Naive B cell (primary cell): ENCODE measurements at places on chromosomes 1 and 21.

DNA sequence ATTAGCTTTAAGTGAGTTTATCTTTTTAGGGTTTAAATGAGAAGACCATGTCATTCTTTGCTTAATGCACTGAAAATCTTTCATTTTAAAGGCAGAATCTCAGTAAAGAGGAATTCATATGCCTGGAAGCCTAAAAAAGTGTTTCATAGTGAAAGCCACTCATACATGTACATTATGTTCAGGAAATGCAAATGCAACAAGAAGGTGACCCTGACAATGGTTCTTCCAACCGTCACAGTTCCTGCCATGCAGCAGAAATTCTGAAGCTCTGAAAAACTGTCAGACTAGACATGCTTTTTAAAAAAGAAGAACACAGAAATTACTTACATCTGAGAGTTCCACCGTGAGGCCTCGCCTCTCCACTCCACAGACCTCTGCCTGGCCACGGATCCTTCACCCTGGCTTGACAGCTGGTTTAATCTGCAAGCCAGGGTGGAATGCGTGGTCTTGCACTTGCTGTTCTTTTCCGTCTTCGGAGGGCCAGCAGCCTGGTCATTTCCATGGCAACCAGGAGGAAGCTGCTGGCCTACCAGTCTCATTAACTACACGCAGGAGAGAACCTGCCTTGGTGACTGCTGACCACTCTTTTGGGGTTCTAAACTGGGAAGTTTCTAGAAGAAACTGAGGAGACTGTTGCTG is 41.8 kb upstream of the PAXBP1 start:
- DNase-seq = no peak

GRCh38 chr21:28089599-28090441 is 902.9 kb downstream of the LTN1 start:
- no peak for DNase-seq

- no peak for DNase-seq
These were observed 47.6 kb downstream of the IER5 start for GRCh38 chr1:181135815-181136737.

DNA sequence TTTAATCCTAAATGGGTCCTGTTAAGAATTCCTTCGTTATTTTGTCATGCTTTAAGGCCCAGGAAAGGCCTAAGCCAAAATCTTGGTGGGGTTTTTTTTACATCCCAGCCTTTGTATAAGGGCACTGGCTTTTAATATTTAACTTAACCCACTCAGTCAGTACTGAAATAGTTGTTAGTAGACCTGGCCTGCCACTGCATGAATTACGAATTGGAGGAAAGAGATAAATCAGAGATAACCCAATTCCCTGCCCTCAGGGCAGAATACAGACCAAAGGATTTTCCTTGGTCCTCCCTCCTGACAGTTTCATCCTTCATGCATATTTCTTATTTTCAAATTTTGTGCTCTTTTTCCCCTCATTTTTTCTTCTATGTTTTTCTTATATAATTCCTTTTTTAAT is 193.0 kb downstream of the FASLG start:
- no peak for DNase-seq

- DNase-seq = no peak
These were observed 192.4 kb upstream of the RNPC3 start for GRCh38 chr1:103333141-103333540.

DNA sequence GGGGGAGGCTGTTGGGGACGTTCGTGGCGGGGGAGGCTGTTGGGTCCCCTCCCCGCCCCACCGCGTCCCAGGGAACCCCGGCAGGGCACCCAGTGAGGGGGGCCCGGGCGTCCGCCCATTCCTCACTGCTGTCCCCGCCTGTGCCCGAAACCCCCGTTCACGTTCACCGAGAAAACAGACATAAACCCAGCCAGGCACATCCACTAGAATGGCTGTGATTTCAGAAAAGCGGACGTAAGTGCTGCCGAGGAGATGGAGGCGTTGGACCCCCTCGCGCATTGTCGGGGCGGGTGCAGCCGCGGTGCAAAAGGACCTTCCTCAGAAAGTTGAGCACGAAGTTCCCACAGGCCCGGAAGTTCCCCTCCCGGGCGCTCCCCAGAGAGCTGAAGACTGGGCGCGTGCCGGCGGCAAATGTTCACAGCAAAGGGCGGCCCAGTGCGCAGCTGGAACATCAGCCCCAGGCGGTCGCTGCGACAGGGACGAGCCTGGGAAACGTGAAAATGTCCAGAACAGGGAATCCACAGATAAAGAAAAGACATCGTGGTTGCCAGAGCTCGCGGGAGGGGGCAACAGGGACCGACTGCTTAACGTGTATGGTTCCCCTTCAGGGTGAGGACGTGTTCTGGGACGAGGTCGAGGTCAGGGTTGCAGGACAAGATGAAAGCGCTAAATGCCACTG is 18.5 kb upstream of the SAMD11 start:
- DNase-seq = peak; percentile 64

GRCh38 chr1:115952547-115952946 is 23.8 kb upstream of the SLC22A15 start:
- no peak for DNase-seq

DNA sequence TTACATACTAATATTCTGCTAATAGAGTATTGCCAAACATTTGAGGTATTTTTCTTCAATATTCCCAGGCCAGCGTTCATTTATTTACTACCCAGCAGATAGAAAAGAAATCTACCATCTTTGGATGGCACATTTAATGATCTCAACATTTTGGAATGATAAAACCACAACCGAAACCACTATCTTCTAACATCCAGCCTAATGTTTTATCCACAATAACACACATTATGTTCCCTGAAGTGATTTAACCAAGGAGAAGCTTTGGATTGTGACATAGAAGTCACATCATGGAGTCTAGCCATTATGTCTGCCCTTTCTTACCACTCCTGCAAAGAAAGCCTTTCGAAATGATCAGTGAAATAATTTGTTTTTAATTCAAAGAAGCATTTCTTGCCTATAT is 497.1 kb upstream of the PLXNA2 start:
- no peak for DNase-seq

DNA sequence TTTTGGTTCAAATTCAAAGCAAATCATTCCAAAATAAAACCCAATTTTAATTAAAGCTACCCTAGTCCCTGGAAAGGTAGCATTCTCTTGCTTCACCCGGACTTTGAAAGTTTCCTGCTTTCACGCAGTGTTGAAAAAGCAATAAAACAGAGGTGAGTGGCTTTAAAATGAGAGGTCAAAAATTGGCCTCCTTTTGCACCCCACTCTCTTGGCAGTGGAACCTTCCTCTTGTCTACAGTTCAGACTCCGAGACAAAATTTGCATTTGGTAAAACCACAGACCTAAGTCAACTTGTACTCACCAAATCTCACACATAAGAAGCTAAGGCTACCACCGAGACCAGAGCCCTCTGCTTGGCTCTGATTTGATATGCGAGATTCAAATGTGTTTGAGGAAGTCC is 252.7 kb downstream of the TTLL7 start:
- DNase-seq = no peak

DNA sequence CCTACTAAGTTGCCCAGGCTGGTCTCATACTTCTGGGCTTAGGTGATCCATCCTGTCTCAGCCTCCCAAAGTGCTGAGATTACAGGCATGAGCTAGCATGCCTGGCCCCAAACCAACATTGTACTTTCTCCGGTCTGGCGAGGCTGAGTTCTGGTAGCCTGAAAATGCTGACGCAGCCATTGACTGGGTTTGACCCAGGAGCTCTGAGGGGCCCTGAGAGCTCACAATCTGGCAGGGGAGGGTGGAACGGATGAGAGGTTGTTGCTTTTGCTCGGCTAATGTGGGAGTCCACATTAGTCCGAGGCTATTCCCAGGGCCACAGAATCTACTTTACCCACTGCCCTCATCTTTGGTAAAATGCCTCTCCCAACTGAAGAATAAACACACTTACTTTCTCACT is 35.1 kb upstream of the PARP1 start:
- no peak for DNase-seq

DNA sequence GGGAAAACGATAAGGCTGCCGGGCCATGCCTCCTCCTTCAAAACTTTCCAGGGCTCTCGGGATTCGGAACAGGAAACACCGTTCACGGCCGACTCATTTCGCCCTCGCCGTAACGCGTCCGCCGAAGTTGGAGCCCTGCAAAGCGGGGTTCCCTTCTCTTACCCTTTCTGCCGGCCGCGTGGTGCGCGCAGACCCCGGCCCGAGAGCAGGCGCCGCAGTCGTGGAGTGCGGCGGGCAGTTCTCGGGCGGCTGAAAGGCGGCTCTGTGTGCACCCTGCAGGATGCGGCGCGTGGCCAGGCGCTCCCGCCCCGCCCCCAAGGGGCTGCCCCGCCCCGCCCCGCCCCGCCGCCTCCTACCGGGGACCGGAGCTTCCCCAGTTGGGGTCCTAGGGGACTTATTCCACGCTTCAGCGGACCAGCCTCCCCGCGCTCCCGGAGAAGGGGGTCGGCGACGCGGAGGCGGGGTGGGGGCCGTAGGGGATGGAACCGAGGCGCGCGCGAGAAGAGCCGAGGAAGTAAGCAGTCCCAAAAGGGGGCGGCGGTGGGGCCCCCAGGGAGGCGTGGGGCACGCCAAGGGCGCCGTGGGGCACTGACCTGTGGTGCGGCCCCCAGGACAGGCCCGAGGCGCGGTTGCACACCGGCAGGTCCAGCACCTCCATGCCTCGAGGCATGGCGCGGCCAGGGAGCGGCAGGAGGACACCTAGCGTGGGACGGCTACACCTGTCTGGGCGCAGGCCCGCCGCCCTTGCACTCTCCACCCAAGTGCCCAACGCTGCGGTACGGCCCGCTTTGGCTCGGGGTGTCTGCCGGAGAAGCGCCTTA is at the start of gene MCOLN2:
MCOLN2 (minus strand) TSS at position 268 of the 821 bp plus-strand sequence; CDS start at position 27, 241 bp downstream.
- peak; percentile 42 for DNase-seq

- DNase-seq = no peak
These were observed 179.4 kb downstream of the FMN2 start for GRCh38 chr1:240271081-240271480.

- no peak for DNase-seq
These were observed 87.5 kb upstream of the CACYBP start for GRCh38 chr1:174912264-174912663.

- no peak for DNase-seq
These were observed 356.8 kb downstream of the LMO4 start for GRCh38 chr1:87685311-87686135.

DNA sequence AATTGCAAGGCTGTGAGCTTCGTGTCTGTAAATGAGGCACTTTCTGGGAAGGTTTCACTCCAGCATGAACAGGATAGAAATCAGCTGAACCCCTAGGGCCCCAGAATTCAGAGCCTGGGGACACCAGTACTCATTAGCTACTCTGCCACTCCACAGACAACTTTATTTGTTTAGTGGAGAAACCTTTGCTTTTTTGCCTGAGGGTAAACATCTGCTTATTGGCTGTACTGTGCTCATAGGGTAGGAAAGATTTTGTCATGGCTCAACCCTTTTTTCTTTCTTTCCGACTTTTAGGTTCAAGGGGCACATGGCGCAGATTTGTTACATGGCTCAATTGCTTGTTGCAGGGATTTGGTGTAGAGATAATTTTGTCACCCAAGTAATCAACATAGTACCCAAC is 138.4 kb upstream of the BACE2 start:
- no peak for DNase-seq

- DNase-seq = no peak
These were observed 38.4 kb upstream of the ZNF281 start for GRCh38 chr1:200448034-200448762.

DNA sequence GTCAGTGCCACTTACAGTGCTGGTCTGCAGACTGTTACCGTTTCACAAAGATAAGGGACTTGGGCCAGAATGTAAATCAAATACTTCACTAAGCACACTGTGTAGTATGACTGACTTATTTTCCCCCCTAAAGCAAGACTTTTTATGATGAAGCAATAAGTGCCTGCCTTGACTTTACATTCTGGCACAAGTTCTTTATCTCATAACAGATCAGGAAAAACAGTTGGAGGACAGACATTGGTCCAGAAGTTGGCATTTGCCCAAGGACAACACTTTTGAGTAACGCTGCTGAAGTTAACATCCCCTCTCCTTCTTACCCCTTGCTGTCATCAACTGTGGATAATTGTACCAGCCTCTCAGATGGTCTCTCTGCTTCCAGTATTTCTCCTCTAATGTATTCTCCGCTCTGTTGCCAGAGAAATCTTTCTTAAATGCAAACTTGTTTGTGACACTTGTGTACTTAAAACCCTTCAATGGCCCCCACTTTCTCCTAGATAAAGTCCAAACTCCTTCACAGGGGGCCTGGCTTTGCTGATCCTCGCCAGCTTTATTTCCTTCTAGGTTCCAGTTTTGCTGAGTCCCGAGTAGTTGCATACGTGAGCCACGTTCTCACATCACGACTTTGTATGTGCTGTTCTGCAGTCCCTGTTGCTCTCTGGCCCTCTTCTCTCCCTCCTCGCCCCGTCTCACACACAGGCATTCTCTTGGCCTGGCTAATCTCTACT is 45.7 kb downstream of the S1PR1 start:
- DNase-seq = no peak

GRCh38 chr1:232853994-232854797 is 49.0 kb downstream of the MAP10 start:
- no peak for DNase-seq

DNA sequence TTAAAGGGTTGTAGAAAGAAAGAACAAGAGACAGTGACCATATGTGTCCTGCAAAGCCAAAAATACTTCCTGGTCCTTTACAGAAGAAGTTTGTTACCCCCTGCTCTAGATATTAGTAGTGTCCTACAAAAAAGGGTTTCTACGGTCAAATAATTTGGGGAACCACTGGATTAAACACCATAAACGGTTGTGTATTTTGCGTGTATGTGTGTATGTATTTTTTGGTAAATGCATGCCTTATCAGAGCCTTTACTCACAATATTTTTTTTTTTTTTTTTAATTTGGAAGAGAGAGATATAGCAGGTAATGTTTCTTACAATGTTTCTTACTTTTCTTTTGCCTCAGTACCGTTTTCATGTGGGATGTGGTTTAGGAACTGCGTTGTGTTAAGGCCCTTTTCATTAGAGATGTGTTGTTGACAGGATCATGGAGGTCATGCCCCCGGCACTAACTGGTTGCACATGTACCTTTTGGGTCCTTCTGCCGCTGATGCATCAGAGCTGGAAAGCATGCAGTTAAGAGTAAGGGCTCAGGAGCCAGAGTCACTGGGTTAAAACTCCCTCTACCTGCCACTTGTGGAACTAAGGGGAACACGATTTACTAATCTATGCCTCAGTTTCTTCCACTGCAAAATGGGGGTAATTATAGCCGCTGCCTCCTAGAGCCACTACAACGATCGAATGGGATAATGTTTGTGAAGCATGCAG is 234.6 kb upstream of the KAZN start:
- no peak for DNase-seq

- DNase-seq = peak; percentile 19
These were observed 25.9 kb downstream of the S100A6 start for GRCh38 chr1:153509729-153510354.

DNA sequence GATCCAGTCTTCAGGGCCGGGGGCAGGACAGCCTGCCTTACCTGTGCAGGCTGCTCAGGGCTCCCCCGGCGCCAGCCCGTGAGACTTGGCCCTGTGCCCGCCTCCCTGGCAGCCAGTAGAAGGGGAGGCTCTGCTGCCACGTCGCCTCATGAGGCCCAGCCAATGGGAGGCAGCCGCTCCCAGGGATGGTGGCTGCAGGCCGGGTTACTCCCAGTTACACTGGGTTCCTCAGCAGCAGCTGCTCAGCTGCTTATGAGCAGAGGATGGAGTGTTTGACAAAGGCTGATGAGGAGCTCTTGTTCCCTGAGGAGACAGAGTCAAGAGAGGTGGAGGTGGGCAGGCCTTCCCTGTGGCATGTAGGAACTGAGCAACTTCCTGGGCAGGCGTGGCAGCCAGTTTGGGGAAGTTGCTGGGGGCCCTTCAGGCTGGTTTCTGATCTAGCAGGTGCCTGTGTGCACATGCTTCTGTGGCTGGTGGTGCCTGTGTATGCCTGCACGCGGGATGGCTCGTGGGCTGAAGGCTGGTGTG is 5.5 kb downstream of the MFSD2A start:
- DNase-seq = peak; percentile 76
